Activated CD8-positive, alpha-beta T cell treated with anti-CD3 and anti-CD28 coated beads for 36 hours (primary cell): ENCODE measurements at places on chromosomes 1 and 21. TPM values are rescaled to one million over a fixed set of nuclear protein-coding genes. Genes with fewer than 3 reads are reported as not detected.

The TINAGL1 gene
- not detected for total RNA-seq

The NBPF4 gene
- not detected for total RNA-seq

The KIF26B gene
- total RNA-seq = 0.16 TPM

The CLIC6 gene
- total RNA-seq = 0.54 TPM

The KRTAP10-2 gene
- total RNA-seq = not detected

DNA sequence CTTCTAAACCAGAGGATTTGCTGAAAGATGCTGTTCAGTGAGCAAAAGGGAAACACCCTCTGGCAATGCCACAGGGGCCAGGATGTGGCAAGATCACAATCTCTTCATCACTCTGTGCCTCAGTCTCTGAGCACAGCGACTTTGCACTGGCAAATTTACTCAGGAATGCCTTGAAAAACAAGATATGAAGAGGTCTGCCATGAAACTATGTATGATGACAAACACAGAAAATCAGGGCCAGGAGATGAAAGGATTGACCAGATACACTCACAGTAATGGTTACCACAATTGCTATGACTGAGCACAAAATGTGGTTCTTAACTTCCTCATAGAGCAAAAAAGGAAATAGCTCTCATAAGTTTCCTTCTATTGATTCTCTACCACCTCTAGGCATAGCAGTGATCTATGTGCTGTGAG, 5.8 kb downstream of the TTC13 start:
- no peaks in the 10 kb centered on the region for H3K27me3 ChIP-seq
- H3K4me1 ChIP-seq = peaks cover 59% of the 10 kb centered on the region
- H3K36me3 ChIP-seq = peaks cover 24% of the 10 kb centered on the region
- H3K27ac ChIP-seq = peak overlapping the region; percentile 83
- peak overlapping the region; percentile 28 for H3K4me3 ChIP-seq

GRCh38 chr1:174800876-174801275, 198.9 kb upstream of the CACYBP start:
- no peaks in the 10 kb centered on the region for H3K36me3 ChIP-seq
- no peak for DNase-seq
- H3K4me1 ChIP-seq = peaks cover 14% of the 10 kb centered on the region
- H3K27me3 ChIP-seq = no peaks in the 10 kb centered on the region
- no peak overlapping the region for H3K27ac ChIP-seq

GRCh38 chr1:43932786-43933385, 715 bp upstream of the ARTN start:
- DNase-seq = no peak
- H3K4me3 ChIP-seq = peak overlapping the region; percentile 10
- peaks cover 24% of the 10 kb centered on the region for H3K4me1 ChIP-seq
- H3K36me3 ChIP-seq = no peaks in the 10 kb centered on the region

GRCh38 chr1:79460773-79461436, 454.4 kb upstream of the ADGRL4 start:
- no peaks in the 10 kb centered on the region for H3K27me3 ChIP-seq
- H3K36me3 ChIP-seq = no peaks in the 10 kb centered on the region
- H3K27ac ChIP-seq = no peak overlapping the region
- H3K4me1 ChIP-seq = no peaks in the 10 kb centered on the region

GRCh38 chr1:154225370-154225769, 4.6 kb downstream of the UBAP2L start:
- H3K27me3 ChIP-seq = no peaks in the 10 kb centered on the region
- peaks cover 66% of the 10 kb centered on the region for H3K36me3 ChIP-seq
- H3K27ac ChIP-seq = peak overlapping the region; percentile 73
- no peak overlapping the region for H3K4me3 ChIP-seq

GRCh38 chr21:35616090-35616489, 444.2 kb downstream of the SETD4 start:
- H3K27ac ChIP-seq = no peak overlapping the region
- DNase-seq = no peak

DNA sequence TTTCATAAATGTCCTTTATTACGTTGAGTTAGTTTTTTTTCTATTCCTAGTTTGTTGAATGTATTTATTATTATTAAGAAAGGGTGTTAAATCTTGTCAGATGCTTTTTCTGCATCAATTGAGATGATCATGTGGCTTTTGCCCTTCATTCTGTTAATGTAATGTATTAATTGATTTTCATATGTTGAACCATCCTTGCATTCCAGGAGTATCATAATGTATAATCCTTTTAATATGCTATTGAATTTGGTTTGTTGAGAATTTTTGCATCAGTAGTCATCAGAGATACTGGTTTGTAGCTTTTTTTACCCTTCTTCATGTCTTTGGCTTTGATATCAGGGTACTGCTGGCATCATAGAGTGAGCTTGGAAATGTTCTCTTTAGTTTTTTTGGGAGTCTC, 100.0 kb downstream of the POFUT2 start:
- H3K4me1 ChIP-seq = no peaks in the 10 kb centered on the region
- no peaks in the 10 kb centered on the region for H3K27me3 ChIP-seq
- H3K36me3 ChIP-seq = peaks cover 77% of the 10 kb centered on the region
- H3K27ac ChIP-seq = no peak overlapping the region
- no peak overlapping the region for H3K4me3 ChIP-seq

GRCh38 chr1:220315070-220315839, 43.0 kb upstream of the RAB3GAP2 start:
- no peak overlapping the region for H3K4me3 ChIP-seq
- DNase-seq = no peak
- H3K36me3 ChIP-seq = no peaks in the 10 kb centered on the region
- H3K27me3 ChIP-seq = peaks cover 1% of the 10 kb centered on the region

DNA sequence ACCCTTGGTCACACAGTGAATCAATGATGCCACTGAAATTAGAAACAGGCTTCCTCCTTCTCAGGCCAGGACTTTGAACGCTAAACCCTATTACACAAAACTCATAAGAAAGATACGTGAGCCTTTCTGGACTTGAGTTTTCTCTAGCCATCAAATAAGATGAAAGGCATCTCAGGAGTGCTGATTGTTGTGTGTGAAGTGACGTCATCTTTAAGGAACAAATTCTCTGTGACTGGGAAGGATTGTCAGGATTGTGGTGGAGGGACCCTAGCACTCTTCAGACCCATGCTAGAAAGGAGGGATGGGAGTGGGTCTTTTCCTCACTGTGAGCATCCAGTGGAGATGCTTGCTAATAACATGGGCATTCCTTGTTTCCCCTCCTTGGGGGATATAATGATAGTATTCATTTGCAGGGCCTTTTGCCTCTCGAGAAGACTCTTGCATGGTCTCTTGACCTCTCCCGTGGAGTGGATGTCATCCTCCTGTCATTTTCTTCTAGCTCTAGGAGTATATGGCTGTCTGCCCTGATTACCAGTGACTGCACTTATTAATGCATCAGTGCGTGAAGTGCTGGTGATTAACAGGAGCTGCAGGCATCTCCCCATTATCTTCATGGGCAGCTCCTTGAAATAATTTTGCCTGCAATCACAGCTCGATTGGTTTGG, 39.9 kb downstream of the SPATA46 start:
- no peak for DNase-seq
- no peaks in the 10 kb centered on the region for H3K4me1 ChIP-seq
- no peaks in the 10 kb centered on the region for H3K36me3 ChIP-seq
- H3K27me3 ChIP-seq = peaks cover 15% of the 10 kb centered on the region

DNA sequence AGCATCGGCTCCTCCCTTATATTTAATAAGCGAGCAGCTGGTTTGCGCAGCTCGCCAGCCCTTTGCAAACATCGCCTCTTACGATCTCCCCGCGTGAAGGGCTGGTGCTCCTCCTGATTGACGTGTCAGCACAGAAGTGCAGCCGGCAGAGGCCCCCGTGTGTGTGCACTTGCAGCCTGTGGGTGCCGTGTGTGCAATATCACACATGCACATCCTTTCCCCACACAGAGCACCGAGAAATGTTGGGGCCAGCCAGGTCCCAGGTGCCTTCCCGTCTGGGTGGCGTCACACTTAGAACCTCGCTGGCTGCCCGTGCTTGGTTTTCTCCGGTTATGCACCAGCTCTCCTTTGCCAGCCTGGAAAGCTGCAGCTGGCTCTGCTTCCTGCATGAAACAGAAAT, 126.6 kb upstream of the AJAP1 start:
- H3K4me1 ChIP-seq = no peaks in the 10 kb centered on the region
- no peaks in the 10 kb centered on the region for H3K27me3 ChIP-seq
- no peaks in the 10 kb centered on the region for H3K36me3 ChIP-seq
- H3K27ac ChIP-seq = no peak overlapping the region
- no peak for DNase-seq
- H3K4me3 ChIP-seq = no peak overlapping the region

GRCh38 chr1:156923670-156924477, 3.4 kb downstream of the LRRC71 start:
- no peaks in the 10 kb centered on the region for H3K36me3 ChIP-seq
- no peak for DNase-seq
- H3K4me1 ChIP-seq = peaks cover 33% of the 10 kb centered on the region
- H3K27me3 ChIP-seq = peaks cover 87% of the 10 kb centered on the region

GRCh38 chr1:216815260-216816131, 92.3 kb upstream of the ESRRG start:
- H3K27me3 ChIP-seq = no peaks in the 10 kb centered on the region
- no peaks in the 10 kb centered on the region for H3K4me1 ChIP-seq

- H3K36me3 ChIP-seq = no peaks in the 10 kb centered on the region
- H3K4me3 ChIP-seq = no peak overlapping the region
- H3K27me3 ChIP-seq = peaks cover 2% of the 10 kb centered on the region
Measured at GRCh38 chr1:78211483-78212092, 165.8 kb downstream of the GIPC2 start.

GRCh38 chr1:214989341-214989740, 93.2 kb upstream of the KCNK2 start:
- DNase-seq = no peak
- no peak overlapping the region for H3K27ac ChIP-seq
- H3K36me3 ChIP-seq = no peaks in the 10 kb centered on the region
- H3K4me1 ChIP-seq = no peaks in the 10 kb centered on the region
- no peak overlapping the region for H3K4me3 ChIP-seq

- H3K4me1 ChIP-seq = peaks cover 6% of the 10 kb centered on the region
- no peak for DNase-seq
- H3K4me3 ChIP-seq = no peak overlapping the region
- peaks cover 3% of the 10 kb centered on the region for H3K27me3 ChIP-seq
- peak overlapping the region; percentile 4 for H3K27ac ChIP-seq
Measured at GRCh38 chr1:228510101-228510802, 23.1 kb downstream of the RNF187 start.

DNA sequence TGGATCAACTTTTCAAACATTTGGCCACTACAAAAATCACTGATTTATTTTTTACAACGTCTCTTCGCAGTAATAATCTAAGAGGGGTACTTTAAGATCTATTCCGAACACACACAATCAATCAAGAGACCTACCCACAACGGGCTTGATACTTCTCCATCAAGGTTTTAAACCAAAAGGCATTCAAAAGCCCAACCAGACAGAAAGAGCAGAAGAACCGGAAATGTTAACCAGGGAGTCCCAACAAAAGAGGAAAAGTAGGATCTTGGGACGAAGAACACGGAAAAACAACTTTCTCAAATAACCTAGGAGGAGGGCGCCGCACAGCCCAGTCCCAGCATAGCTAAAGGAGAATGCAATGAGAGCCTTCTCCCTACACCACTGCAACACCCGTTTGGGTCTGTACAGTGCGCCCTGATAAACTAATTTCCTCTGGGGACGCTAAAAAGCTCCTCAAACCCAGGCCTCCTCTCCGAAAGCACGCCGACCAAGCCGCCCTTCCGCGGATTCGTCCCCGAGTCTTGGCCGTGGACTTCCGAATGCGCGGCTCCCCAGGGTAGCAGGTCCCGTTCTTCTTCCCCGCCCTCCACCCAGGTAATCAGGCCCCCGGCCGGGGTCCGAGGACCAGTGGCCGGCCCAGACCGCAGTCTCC, 623 bp downstream of the RPL22 start:
- H3K4me1 ChIP-seq = peaks cover 42% of the 10 kb centered on the region
- DNase-seq = peak; percentile 32
- peak overlapping the region; percentile 90 for H3K27ac ChIP-seq

GRCh38 chr1:94612525-94613204, 71.1 kb upstream of the F3 start:
- no peak overlapping the region for H3K27ac ChIP-seq
- no peak for DNase-seq
- H3K36me3 ChIP-seq = no peaks in the 10 kb centered on the region
- no peak overlapping the region for H3K4me3 ChIP-seq
